Stimulated activated CD8-positive, alpha-beta memory T cell treated with anti-CD3 and anti-CD28 coated beads, Interleukin-7, amount 100 ng/mL, for 48 hours (primary cell): ENCODE measurements at places on chromosomes 5 and 9.

DNA sequence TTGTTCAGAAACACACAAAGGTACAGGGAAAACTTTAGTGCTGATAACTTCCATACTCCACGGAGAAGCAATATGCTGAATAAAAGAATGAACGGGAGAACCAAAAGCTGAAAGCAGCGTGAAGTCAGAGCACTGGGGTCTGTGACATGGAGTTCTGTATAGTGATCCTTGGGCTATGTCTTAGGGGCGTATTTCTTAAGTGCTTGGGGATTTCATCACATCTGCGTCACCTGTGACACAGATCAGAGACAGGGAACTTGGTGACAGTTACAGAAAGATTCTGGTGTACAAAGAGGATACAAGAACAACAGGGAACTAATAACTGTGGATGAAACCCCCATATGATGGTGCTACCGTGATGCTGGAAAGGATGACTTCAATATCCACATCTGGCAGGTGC, 81.9 kb downstream of the MARCHF3 start:
- no peak for DNase-seq

GRCh38 chr9:20835377-20836286, 151.6 kb downstream of the FOCAD start:
- no peak for DNase-seq

DNA sequence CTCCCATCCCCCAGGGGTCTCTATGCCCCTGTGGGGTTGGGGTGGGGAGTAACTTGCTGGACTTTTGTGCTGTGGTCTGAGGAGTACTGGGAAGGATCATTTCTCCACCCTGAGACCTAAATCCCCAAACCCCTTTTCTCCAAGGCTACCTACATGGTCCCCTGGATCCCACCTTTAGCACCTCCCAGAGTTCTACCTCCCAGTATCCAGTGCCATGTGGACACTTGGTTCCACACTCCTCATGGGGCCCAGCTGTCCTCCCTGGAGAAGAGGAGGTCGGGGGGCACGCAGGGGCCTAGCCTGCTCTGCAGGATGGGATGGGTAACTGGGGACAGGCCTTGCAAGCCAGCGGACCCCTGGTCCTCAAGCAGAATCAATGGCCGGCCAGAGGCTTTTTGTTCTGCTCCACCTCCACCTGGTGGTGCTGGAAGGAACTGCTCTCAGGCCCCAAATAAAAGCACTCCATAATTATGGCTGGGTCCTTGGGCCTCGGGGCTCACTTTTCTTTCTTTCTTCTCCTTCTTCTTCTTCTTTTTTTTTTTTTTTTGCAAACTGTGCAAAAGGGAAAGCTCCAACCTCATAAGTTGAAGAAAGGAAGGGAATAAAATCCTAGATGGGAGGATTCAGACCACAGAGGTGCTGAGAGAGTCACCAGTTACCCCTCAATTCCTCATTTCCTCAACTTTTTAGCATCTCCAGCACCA, 68.4 kb downstream of the PSD2 start:
- no peak for DNase-seq

DNA sequence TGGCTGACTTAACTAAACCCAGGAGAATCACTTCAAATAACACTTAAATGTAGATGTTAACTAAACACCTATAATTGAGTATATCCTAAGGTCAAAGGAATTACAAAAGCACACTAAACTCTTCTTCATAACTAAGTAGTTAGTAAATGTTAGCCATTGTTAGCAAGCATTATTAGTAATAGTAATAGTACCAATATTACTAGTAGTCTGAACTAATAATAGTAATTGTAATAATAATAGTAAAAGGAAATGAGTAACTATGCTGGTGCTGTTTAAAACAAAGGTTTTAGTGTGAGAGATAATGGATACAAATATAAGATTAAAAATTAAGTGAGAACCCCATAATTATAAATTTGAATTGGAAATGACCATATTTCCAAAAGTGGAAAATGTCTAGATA, 641.9 kb upstream of the RORB start:
- no peak for DNase-seq

DNA sequence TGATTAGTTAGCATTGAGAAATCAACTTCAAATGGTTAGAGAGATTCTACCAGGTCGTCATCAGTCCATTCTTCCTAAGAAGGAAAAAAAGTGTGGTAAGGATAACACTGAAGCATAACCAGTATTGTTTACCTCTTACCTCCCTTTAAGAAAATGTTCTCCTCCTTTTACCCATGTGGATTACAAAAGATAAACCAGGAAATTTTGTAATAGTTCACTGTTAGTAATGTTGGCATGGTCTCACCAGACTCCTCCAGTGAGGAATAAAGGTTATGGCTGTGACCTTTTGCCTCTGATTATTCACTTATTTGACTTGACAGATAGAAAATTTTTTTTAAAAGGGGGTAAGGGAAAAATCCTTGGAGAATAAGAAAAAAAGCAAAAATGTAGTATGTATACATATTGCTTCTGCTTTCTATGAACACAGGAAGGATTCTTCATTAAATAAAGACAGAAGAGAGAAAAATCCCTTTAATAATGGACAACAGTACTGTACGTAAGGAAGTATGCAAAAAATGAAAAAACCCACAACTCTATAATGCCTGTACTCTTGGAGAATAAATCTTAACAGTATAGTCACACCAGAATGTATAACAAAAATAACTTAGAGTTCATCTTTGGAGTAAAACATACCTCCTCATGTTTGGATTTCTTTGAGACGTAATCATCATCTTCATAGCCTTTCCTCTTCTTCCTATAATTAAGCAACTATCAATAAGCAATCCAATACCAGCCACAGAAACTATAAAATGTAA, 18.1 kb downstream of the CCNH start:
- no peak for DNase-seq

GRCh38 chr5:60649288-60649917, 50.6 kb downstream of the DEPDC1B start:
- DNase-seq: no peak
